ENCODE measurements at places on chromosomes 2 and 18.

- no peak for DNase-seq
Observed at GRCh38 chr18:48947560-48947959, 3.2 kb downstream of the SMAD7 start.

DNA sequence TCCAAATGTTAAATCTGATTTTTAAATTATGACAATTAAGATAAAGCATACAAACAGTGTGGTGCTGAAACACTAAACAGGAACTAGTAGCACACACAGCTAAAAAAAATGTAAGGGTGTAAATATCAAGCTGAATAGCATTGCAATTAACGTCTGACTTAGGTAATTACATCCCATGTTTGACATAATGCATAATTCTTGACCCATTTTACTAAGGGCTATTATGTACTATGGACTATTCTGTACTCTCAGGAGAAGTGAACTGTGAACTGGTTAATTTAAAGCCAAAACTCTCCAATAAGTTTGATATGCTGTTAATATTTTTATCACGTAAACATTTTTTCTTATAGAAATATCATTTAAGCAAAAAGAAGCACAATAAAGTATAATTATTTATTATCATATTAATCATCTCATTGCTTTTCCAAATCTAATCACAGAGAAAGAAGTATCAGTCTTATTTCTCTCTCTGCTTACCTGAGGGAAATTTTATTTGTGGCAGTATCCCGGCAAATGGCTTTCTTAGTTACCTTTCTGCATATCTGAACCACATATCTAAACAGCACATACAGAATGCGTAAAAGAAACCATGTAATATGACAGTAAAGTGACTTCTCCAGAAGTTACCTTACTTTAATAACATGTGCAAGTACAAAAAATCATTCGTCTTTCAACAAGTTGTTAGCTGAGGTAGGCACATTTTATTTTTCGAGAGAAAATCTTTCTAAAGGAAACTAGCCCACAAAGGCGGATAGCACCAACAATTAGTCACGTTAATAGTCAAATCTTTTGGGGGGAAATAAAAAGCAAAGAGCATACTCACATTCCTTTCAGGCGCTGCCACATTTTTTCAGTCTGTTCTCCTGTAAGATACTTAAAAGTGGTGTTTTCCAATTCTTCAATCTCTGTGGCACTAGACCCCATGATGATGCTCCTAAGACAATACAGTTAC lies 94.9 kb upstream of the PDE1A start:
- no peak for DNase-seq

DNA sequence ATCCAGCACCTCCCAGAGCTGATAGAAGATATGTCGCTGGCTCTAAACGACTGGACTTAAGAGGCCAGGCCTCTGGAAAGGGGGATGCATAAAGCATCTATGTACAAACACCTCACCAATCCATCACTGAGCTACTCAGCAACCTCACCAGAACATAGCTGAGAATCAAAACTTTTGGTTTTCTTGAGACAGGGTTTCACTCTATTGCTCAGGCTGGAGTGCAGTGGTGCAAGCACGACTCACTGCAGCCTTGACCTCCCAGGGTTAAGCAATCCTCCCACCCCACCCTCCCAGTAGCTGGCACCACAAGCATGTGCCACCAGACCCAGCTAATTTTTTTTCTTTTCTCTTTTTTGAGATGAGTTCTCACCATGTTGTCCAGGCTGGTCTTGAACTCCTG lies 62.9 kb upstream of the MSH6 start:
- DNase-seq = no peak

- DNase-seq = no peak
Observed at GRCh38 chr2:97918818-97919217, 76.9 kb downstream of the TMEM131 start.

GRCh38 chr18:21605213-21605612 lies 4.7 kb upstream of the ESCO1 start:
- no peak for DNase-seq

- DNase-seq = no peak
Observed at GRCh38 chr2:16639431-16639830, 26.2 kb downstream of the CYRIA start.

- DNase-seq = peak; percentile 34
Observed at GRCh38 chr2:162318328-162319180, at the start of gene IFIH1. Gene IFIH1, minus strand, starts transcription at chr2:162318684. Its CDS starts 377 bp downstream, at chr2:162318307.

DNA sequence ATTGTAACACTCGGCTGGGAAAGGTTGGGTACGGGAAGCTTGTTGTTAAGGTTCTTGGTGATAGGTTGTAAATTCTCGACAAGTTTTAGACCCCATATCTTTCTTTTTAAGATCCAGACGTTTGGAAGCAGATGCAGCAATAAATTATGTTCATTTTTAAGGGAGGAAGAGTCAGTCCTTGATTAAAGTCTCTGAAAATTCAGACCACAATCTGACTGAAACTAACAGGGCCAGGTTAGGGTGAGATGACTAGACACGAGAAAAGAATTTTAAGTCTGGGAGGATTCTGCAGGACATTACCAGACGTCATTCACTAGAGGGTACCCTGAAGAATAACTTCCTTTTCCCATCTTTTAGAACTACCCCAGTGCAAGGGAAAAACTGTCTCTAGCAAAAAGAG lies 16.1 kb downstream of the WIPF1 start:
- DNase-seq = no peak

DNA sequence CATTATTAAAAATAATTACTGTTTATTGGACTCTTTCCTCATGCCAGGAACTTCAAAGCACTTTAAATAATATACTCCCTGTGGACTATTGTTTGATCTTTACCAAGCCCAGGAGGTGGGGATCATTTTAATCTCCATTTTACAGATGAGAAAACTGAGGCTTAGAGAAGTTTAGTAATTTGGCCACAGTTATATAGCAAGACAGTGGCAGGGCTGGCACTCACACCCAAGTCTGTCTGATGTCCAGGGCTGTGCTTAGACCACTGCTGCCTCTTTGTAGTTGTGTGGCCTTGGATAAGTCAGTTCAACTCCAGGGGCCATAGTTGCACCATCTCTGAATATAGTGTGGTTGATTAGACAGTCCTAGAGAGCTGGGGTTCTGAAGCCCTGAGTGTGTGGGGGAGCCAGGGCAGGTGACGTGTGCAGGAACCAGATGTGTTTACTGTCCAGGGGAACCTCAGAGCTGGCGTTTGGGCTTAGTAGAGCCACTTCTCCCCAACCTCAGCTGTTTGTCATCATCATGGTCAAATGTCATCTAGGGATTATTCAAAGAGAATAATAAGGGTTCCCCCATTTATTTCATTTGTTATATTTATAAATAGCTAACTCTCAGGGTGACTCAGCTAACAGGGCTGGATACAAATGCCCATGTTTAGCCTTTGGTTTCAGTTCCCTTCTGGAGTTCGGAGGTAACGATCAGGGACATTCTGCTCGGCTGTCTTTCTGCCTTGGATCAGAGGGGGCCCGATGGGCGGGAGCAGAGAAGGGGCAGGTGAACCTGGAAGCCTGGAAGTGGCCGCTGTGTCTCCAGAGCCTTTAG lies 68.0 kb downstream of the BOLA3 start:
- no peak for DNase-seq

DNA sequence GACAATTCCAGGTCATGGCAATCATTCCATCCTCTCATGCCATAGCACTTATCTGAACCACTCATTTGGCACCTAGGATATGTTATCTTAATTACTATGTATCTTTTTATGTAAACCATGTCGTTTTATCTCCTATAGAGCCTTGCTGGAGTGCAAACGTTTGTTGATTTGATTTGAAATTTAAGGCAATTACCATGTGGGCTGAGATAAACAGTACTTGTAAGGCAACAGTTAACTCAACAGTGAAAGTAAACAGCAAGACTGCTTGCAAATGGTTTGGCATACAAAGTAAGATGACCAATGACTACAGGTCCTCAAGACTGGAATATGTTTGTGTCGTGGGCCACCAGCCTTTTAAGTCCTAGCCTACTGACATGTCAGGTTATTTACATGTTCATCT lies 133.7 kb upstream of the ZFP36L2 start:
- no peak for DNase-seq

DNA sequence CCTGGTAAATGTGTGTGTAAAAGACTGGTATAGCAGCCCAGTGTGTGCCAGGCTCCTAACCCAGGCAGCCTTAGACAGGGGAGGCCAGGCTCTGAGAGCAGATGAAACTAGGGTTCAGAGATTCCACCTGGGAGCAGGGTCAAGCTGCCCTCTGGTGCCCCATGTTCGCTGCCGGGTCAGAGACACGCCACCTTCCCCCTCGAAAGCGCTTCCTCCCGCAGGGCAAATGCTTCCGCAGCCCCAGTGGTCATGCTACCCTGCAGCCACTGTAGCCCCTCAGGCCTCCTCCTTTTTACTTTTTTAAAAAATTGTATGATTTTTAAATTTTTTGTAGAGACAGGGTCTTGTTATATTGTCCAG lies 10.6 kb upstream of the KLF11 start:
- no peak for DNase-seq

DNA sequence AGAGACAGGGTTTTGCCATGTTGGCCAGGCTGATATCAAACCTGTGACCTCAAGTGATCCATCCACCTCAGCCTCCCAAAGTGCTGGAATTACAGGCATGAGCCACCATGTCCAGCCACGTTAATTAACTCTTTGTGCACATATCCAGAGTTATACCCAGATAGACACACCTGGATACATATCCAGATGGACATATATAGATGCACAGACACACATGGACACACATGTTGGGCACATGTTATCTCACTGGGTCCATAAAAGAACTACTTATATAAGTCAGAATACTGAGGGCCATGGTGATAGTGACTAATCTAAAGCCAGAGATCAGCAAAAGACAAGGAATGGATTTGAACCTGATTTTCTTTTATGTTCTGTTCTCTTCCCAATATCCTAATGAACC lies 158.6 kb downstream of the IRS1 start:
- no peak for DNase-seq

DNA sequence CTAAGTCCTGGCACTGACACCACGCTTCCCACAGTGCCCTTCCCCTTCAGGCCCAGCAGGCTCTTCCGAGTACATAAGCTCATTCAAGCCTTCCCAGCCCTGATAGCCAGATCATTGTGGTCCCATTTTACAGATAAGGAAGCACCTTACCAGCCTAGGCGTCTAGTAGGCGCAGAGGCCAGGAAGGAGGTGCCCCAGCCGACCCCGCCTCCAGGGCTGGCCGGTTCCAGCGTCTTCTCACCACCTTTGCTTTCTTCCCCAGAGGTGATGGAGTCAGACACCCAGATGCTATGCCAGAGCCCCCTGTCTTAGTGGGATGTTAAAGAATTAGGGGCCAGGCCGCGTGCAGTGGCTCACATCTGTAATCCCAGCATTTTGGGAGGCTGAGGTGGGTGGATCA lies 28.9 kb upstream of the EFHD1 start:
- no peak for DNase-seq

GRCh38 chr2:20366672-20367116 lies 16.1 kb upstream of the PUM2 start:
- DNase-seq = no peak

GRCh38 chr2:25292408-25292807 lies 49.3 kb downstream of the DNMT3A start:
- DNase-seq = no peak

DNA sequence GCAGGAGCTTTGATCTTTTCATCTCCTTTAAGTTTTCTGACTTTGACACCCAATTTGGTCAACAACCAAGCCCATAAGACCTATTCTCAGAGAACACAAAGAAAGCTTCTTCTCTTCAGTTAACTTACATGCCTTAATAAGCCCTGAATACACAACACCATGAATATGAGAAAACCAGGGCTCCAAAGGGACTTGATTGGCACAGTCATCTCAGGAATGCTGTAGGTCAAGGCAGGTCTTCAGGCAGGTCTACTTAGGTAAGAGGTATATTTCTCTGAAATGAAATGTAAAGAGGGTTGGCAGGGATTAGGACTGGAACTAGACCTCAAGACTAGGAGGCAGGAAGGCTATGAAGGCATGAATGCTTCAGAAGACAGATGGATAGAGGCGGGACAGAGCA lies 24.4 kb upstream of the EIF2AK3 start:
- no peak for DNase-seq

DNA sequence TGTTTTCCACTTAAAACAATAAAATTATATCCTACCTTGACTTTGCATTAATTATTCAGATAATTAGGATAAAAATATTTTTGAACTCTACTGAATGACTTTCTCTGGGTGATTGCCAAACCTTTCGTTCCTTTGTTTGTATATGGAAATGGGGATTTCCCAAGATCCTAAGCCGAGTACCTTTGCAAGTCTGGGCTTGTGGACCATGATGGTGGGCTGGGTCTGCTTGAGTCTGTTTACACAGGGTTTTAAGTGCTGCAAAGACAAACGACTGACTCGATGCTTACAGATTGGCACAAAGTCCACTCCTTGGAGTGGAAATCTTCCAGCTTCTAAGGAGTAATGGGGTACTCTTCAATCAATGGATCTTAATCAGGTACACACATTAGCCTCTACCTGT lies 659.5 kb downstream of the TSN start:
- DNase-seq = no peak

- DNase-seq = no peak
Observed at GRCh38 chr2:122034777-122035176, 279.3 kb downstream of the TSN start.

- no peak for DNase-seq
Observed at GRCh38 chr2:10588931-10589330, 100.8 kb downstream of the NOL10 start.

DNA sequence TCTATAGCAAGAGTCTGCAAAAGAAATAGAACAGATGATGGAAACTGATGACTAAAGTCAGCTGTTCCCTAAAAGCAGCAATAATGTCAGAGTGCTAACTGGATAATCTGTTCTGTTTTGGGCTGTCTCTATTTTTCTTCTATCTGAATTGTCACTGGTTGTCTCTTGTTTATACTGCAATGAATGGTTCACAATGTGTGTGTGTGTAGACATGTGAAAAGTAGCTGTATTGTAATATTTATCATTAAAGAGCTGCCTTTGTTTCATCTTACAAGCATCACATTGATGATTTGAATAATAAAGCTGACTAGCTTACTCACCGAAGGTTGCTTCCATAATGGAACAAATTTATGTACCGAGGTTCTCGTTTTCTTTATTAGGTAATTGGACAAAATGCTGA lies 456.0 kb upstream of the ZEB2 start:
- DNase-seq = no peak

GRCh38 chr2:187774551-187775071 lies 220.4 kb upstream of the TFPI start:
- DNase-seq = no peak

GRCh38 chr2:121993682-121994081 lies 238.2 kb downstream of the TSN start:
- no peak for DNase-seq

DNA sequence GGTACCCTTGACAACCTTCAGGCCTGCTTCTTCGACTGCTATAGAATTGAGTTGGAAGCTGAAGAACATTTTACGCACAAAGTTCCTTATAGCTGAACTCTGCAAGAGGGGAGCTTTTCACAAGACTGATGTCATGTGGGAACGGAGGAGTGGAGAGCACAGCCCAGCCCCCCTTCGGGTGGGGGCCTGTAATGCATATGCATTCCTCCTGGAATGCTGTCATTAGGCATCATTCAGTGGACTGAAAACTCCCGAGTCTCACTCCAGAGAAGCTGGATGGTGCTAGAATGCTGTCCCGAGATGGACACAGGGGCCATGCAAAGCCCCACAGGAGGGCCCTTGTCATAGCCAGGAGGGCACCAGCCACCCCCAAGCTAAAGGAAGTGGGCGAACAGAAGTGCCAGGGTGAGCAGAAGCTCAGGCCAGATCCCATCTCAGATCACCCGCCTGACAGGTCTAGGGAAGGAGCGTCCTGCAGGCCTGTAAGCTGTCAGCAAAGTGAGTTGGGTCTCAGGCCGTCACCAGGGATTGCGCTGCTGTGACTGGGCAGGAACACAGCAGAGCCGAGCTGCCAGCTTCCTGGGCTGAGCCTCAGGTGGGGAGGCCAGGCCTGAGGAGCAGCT lies 43.8 kb upstream of the RBM44 start:
- DNase-seq = no peak

GRCh38 chr2:188571543-188572303 lies 280.0 kb downstream of the GULP1 start:
- DNase-seq = no peak

All from neural crest cell (in vitro differentiated cells).